CD4-positive, alpha-beta T cell treated with Interleukin-2 at 100 ng/mL for 4 hours (primary cell): ENCODE measurements at places on chromosomes 3 and 15.

DNA sequence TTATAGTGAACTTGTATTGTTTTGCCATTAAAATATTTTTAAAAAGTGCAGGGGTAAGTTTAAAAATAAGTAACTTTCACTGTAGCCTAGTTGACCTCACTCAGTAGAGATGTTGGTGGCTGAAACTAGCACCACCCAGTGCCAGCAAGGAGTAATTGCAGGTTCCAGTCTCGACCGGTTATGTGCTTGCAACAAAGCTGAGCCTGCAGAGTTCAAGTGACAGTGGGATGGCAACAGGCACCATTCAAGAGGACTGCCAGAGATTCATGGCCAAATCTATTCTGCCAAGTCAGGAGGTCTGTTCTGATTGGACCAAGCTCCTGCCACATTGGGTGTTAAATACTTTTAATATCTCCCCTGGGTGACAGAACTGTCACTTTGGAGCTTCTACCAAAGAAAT is 2.7 kb downstream of the ADAMTS7 start:
- DNase-seq = peak; percentile 7

GRCh38 chr3:21785765-21786437 is 34.9 kb upstream of the ZNF385D start:
- DNase-seq = no peak

- DNase-seq = no peak
Observed at GRCh38 chr3:123755085-123755484, 129.0 kb downstream of the MYLK start.

DNA sequence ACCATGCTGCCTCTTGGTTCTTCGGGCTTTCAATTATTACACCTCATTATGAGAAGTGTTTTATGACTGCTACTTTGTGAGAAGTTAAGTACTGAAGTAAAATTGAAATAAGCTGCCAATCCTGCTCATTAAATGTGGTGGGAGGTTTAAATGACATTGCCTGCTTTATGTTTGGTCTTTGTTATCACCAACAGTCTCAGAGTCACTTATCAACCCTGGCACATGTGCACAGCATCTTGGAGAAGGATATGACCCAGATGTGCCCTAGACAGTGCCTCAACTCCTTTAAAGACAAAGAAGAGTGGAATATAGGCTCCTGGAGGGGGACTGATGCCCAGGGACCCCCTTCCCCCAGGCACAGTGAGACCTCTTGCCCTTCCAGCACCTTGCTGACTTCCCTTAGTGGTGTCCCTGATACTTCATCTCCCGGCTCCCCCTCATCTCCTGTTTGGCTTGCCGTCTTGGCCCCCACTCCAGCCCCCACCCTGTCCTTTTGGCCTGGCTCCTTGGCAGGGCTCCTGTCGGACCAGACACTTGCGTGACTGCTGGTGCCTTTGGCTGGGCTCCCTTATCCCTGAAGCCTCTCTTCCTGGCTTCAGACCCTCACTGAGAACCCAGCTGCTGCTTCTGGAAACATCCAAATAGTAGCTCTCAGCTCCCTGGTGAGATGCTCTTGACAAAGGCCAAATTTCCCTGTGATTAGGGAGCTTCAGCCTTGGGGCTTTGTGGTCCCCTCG is 39.8 kb downstream of the ARHGAP31 start:
- DNase-seq = no peak

- DNase-seq = no peak
Observed at GRCh38 chr3:116007000-116007399, 383.7 kb downstream of the GAP43 start.

DNA sequence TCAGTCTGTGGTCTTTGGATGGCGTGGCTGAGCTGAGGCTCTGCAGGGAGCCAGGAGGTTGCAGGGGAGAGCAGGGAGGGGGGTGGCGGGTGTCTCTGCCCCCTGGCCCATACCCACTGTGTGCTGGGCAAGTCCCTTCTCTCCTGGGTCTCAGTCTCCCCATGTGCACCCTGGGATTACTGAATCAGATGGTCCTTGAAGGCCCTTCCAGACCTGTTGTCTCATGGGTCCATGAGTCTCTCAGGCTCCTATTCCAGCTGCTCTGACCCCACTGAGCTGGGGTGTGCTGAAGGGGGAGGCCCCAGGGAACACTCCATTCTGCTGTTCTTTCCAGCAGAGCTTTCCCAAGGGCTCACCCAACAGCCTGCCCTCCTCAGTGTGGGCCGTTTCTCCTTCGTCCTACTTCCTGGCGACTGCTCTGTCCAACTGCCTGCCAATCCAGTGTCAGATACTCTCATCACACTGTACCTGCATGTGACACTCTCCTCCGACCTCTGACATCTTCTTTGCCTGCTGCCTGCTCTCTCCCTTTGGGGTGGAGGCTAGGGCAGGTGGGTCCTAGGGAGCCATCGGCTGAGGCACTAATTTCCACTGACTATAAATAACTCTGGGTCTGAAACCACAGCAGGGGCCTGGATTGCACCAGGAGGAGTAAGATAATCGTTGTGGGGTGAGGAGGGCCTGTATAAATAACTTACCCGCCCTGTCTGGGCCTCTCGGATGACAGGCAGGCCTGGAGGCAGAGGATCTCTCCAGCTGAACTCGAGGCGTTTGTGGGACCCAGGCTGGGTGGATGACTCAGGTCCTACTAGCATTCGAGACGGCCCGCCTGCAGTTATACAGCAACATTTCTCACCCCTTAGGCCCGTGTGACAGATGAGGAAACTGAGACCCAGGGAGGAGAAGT is 67.1 kb downstream of the ATP2B2 start:
- DNase-seq = no peak

DNA sequence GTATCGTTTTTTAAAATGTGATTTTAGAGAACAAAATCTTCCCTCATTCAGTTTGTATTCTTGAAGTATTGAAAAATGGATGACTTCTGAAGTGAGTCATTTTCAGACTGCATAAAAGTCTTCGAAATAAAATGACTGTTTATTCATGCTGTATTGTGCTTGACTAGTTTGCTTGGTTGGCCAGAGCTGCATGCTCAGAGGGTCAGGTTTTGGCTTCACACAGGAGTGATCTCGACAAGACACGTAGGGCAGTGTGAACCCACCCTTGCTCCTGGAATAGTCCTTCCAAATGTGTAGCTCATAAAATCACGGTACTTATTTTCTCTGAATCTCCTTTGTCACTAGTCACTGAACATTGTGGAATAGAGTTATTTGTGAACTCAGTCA is 73.3 kb downstream of the FNDC3B start:
- no peak for DNase-seq

- DNase-seq = no peak
Observed at GRCh38 chr3:55505776-55506175, 18.7 kb upstream of the WNT5A start.

- no peak for DNase-seq
Observed at GRCh38 chr15:69499521-69500211, 47.0 kb downstream of the RPLP1 start.

DNA sequence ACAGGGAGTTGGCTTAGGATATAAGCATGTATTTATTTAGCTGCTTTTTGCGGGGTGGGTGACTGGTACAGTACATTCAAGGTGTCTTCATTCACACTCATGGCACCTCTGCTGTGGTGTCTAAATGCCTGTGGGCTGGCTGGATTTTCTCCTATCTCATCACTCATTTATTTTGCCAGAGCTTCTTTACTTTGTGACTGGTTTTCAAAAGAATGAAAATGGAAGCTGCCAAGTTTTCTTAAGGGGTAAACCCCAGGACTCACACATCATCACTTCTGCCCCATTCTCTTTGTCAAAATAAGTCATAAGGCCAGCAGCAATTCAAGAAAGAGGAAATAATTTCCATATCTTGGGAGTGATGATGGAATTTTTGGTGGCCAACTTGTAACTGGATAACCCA is 493.4 kb upstream of the ALCAM start:
- no peak for DNase-seq

DNA sequence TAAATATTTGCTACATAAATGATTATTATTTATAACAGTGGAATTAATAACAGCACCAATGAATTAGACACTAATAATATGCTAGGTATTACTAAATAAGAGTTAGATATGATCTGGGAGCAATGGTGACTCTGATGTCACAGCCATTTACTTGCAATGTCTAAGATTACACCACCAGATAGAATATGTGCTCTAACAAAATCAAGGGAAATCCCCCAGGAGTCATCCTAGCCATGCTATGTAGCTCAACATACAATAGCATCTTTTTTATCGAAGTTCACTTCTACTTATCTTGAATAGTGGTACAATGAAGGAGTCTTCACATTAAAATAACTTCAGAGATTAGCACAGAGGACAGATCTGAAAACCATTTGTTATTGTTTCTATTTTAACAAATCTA is 154.0 kb downstream of the FMN1 start:
- no peak for DNase-seq
